Activated CD8-positive, alpha-beta memory T cell treated with anti-CD3 and anti-CD28 coated beads for 1 hour (primary cell): ENCODE measurements at places on chromosomes 12 and 14.

- DNase-seq: no peak
Observed at GRCh38 chr12:86600664-86601231, 344.6 kb upstream of the MGAT4C start.

- DNase-seq: no peak
Observed at GRCh38 chr12:116712458-116713303, 25.2 kb downstream of the SPRING1 start.

GRCh38 chr12:4943067-4943937, 33.6 kb downstream of the KCNA1 start:
- no peak for DNase-seq

DNA sequence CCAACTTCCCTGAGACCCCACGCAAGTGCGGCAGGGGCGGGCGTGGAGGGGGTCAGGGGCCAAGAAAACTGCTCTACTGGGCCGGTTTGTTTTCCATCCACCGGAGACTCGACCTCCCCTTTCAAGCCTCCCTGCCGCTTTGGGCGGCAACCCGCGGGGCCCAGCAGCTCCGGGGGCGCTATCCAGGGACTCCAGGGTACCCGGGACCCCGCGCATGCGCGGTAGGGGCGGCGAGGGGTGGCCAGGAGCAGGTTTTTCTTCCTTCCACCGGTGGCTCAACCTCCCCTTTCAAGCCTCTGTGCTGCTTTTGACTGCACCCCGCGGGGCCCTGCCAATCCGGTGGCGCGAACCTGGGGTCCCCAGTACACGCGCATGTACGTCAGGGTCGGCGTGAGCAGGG, 323.5 kb downstream of the ALG10 start:
- DNase-seq: no peak

GRCh38 chr12:9340422-9341259, 132.4 kb upstream of the PZP start:
- no peak for DNase-seq

- no peak for DNase-seq
Observed at GRCh38 chr12:25677232-25677937, 124.3 kb upstream of the LMNTD1 start.

GRCh38 chr12:25637752-25638151, 84.7 kb upstream of the LMNTD1 start:
- DNase-seq: no peak

DNA sequence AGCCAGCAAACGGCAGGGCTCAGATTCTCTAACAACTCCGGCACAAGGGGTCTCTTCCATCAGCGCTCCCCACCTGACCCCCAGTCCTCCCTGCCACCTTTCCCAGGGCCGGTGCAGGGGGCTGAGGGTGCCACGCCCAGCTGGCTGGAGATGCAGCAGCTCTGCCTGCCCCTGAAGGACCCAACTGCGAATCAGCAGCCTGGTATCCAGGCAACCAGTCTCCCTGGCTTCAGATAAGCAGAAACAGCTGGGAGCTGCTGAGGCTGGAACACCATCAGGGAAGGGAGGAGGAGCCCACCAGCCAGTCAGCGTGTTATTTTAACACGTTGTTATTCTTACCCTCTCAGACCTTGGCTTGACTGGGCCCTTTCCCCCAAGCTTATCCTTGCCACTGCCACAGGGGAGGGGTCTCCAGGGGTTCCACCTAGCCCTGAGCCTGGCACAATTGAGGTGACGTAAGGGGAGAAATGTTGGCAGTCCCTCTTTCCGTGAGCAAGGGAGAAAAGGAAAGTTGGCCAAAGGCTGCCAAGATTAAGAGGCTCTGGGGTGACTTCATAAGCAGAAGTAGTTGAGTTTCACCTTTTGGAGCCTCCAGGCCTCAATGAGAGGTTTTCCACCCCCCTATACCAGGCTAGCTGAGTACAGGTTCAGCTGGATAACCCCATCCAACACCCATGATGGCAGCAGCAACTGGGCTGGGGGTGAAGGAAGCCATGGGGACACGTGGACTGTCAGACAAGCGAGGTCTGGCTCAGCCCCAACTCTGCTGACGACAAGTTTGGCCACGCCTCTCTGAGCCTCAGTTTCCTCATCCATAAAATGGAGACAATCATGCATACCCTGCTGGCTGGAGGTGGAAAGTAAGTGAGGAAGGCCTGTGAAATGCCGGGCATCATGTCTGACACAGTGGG, 91.1 kb downstream of the IRF2BPL start:
- no peak for DNase-seq

DNA sequence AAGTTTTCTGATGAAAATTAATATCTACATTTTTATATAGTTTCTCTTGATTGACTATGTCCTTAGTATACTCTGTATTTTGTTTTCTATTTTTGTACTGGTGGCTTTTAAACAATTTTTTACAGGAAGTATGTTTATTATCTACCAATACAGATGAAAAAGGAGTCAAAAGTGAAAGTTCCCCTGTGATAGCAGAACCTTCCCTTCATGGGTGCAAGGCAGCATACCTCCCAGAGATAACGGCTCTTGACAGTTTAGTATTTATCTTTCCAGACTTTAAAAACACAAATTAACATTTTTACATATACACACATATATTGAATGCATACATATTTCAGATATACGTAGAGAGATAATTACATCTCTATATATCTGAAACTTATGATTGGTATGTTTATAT, 17.1 kb upstream of the FAM234B start:
- DNase-seq: no peak

GRCh38 chr14:93263416-93263815, 56.4 kb downstream of the UBR7 start:
- no peak for DNase-seq

DNA sequence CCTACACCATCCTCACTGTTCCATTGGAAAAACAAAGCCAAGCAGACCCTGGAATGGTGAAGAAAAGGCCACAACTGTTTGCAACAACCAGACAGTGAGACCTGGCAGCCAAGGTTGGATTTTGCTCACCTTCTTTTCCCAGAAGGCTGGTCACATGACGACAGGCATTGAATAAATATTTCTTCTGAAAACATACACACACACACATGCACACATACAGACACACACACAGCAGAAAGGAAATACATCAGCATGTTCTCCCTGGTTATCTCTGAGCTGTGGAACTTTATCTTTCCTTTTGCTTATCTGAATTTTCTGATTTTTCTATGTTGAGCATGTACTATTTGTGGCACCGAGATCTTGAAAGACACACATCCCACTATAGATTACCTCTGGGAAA, 38.0 kb upstream of the CCDC60 start:
- no peak for DNase-seq

DNA sequence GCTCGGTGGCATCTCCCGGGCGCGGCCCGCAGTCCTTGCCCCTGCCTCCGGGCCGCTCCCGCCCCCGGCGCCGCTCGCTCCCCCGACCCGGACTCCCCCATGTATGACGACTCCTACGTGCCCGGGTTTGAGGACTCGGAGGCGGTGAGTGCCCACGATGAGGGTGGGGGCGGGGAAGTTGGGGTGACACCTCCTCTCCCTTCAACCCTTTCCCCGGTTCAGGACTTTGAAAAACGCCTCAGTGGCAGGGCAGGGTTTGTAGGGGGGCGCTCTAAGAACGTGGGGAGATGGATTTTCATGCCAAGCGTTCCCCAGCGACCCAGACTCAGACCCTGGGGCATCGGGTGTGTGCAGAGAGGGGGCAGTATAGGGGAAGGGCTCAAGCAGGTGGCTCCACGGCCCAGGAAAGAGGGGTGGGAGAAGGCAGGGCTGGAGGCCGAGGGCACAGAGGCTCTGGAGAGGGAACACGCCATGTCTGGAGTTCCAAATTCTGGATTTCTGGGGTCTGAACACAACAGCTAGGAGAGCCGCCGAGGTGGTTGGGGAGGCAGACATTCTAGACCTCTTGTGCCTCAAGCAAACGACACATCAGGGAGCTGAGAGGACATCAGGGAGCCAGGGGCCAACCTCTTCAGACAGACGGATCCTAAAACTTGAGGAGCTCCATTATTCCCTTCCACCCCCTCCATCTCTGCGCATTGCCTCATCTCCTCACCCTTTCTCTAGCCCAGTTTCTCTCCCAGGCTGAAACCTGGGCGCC, 715 bp downstream of the CACNB3 start:
- no peak for DNase-seq

- DNase-seq: no peak
Observed at GRCh38 chr12:52655720-52656124, 3.7 kb upstream of the KRT2 start.

DNA sequence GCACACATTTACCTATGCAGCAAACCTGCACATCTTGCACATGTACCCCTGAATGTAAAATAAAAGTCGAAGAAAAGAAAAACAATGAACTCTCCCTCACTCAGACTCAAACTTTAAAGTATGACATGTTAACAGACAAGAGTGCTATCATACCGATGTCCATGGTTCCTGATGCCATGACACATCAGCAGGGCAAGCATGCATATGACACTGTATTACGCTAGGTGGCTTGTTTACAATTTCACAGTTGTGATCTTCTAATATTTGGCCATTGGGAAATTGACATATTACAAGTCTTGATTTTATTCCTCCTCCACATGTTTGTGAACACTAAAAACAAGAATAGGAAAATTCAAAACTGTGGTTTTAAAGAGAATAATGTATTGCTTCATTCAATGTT, 126.6 kb downstream of the ADAMTS20 start:
- DNase-seq: no peak

- no peak for DNase-seq
Observed at GRCh38 chr12:104823985-104824461, 134.1 kb downstream of the SLC41A2 start.

DNA sequence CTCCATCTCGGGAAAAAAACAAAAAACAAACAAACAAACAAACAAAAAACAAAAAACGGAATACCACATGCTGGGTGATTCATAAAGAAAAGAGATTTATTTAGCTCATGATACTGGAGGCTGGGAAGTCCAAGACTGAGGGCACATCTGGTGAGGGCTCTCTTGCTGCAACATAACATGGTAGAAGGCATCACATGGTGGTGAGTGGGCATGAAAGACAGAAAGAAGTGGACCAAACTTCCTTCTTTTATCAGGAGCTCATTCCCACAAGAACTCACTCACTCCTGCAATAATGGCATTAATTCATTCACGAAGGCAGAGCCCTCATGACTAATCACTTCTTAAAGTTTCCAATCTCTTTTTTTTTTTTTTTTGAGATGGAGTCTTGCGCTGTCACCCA, 8.0 kb upstream of the LGMN start:
- no peak for DNase-seq

DNA sequence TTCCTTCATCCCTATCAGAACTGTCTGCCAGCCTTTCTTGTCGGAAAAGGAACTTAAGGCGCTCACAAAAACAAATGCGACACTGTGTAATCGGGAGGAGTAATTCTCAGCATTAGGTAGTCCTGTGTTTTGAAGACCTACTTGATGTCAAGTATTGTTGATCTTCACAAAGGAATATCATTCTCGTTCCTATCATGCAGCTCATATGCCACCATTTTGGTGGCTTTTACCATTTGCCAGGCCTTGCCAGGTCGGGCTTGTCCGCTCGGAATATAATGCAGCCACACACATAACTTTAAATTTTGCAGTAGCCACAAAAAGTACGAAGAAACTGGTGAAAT, 903 bp upstream of the PPP4R3A start:
- DNase-seq: no peak

DNA sequence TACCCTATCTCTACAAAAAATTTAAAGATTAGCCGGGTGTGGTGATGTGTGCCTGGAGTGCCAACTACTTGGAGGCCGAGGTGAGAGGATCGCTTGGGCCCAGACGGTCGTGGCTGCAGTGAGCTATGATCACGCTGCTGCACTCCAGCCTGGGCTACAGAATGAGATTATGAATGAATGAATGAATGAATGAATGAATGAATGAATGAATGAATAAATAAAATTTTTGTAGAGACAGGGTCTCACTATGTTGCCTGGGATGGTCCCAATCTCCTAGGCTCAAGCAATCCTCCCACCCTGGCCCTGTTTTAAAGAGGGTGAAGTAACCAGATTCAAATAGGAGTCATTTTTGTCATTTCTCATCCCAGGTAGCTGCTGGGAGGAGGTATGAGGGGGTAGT, 176.2 kb upstream of the HIF1A start:
- DNase-seq: no peak

DNA sequence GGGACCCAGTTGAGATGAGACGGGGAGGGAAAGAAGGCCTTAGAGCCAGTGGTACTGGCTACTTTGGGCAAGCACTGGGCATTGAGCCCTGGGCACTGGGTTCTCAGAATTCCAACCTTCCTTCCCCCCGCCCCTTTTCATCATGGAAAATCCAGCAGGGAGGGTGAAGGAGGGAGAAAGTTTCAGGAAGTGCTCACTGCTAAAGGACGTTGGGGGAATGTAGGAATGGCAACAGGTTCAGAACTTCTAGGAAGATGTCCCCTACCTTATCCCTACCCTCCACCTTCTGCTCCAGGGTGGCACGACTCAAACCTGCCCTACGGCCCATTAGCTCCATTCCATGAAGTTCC, 4.2 kb upstream of the TNS2 start:
- DNase-seq: no peak

DNA sequence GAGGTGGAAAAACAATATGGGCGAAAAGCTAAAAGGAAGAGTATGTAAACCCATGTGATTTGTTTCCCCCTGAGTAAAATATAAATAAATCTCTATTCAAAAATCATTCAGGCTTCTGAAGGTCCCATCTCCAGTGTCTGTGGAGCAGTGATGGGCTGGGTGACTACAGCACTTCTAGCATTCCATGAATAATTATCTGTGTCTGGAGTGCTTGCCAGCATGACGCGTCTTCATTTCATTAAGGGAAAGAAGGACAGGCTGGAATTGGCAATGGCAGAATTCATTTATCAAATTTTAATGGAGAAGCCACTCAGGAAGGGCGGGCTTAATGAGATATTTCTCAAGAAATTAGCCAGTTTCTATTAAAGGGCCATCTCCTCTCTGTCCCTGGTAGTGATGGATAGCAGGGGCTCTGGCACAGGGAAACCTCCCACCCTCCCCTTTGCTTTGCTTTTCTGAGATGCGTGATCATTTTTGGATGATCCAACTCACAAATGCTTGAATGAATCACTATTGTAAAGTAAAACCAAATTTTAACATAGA, 916.3 kb upstream of the SEL1L start:
- no peak for DNase-seq

GRCh38 chr12:100651694-100652093, 78.2 kb downstream of the GAS2L3 start:
- DNase-seq: no peak

DNA sequence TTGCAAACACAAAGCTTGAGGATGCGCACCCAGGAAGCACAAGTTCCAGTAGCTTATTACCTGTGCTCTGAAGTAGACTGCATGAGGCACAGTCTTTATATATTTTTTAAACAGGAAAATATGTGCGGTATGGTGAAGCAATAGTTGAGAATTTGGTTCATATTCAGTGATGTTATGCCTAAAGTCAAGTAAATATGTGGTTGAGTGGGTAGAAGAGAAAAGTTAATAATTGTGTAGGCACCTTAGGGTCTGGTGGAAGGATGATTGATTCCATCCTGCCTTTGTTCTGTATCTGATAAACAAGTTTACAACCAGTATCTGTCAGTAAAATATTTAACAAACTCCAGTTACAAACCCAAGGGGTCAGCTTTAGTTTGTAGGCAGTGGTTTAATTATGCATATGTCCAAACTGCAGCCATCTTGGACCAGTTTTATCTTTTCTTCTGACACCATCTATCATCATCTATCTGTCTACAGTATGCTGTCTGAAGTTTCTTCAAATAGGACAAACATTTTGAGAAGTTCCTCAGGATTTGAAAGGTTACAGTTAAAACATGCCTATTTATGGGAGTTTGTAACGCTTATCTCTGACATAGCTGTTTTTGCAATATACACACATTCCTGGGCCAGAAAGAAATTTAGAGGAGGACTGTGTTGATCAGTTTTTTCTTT, 10.8 kb downstream of the SINHCAF start:
- no peak for DNase-seq

- DNase-seq: peak; percentile 7
Observed at GRCh38 chr12:54526812-54527630, 22.4 kb upstream of the PDE1B start.
